Forelimb muscle (tissue), 1 donor: ENCODE measurements at places on chromosomes 7 and 10.

DNA sequence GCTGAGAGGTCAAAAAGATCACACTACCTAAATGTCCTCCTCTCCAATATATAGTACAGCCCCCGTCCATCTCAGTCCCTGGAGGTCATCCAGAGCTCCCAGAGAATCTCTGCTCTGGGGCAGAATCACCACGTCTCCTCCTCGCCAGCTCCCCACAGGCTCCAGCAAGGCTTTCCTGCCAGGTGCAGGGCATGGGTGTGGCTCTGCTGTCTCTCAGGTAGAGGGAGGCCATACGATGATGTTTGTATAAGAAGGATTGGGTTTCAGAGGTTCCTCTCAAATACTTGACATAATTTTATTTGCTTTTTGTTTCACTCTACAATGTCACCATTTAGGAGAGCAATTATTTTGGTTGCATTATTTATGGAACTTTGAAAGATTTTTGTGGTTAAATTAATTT lies 98.3 kb upstream of the PRSS58 start:
- DNase-seq = no peak

DNA sequence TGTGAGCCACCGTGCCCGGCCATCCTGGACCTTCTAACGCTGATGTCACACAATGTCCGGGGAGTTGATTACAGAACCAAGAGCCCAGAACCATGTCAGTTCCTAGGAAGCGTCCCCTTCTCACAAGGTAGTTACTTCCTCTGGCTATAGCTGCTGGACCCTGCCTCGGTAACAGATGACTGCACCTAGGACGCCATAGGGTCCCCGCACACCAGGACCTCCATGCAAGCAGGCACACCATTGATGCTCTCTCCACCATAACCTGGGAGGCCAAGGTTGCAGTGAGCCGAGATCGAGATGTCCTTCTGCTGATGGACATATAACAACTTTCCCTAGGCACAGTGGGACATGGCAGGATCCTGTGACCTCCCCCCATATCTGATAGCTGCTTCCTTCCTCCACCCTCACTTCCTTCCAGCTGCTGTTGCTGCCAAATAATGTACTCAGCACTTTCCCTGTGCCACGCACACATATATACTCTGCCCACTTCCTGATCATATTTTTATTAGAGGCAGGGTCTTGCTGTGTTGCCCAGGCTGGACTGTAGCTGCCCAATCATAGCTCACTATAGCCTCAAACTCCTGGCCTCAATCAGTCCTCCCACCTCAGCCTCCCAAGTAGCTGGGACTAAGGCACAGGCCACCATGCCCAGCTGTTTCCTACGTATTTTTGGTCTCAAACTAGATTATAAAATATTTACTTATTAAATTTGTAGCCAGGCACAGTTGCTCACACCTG lies 3.5 kb upstream of the SNX8 start:
- no peak for DNase-seq

GRCh38 chr10:110567201-110568054 lies at the start of gene SMC3:
TSS of gene SMC3 (plus strand) at chr10:110567695. CDS start at chr10:110567817, 122 bp downstream.
- DNase-seq = peak; percentile 81

DNA sequence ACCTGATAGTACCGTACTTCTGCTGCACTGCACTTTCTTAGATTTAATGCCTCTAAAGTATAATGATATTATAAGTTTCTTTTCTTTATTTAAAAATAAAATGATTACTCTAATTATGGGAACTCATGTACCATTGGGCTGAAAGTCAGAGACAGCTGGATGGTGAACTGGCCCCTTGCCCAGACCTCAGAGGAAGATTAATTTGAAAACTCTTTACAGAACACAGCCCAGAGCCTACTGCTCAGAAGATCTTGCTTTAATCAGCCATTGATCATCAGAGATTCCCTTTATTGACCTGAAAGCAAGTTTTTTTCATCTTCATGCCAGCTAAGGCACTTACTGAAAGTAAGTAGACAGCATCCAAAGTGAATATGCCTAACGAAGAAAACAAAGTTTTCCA lies 341.7 kb downstream of the GFRA1 start:
- no peak for DNase-seq

- peak; percentile 72 for DNase-seq
These were observed 19.5 kb downstream of the GHRHR start for GRCh38 chr7:30983042-30983913.

DNA sequence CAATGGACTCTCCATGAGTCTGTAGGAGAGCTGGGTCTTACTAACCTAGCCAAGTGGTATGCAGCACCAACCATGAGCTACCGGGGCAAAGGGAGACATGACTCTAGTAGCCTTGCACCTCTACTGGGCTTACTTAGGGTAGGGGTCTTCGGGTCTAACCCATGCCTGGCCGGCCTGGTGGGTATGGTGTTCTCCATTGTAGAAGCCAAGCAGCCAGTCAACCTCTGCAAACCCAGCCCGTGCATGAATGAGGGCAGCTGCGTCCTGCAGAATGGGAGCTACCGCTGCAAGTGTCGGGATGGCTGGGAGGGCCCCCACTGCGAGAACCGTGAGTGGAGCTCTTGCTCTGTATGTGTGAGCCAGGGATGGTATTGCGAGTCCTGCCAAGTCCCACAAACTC lies 51.0 kb downstream of the VWA2 start:
- DNase-seq = no peak

GRCh38 chr7:135185471-135186260 lies 15.2 kb upstream of the CYREN start:
- no peak for DNase-seq

GRCh38 chr7:64314566-64314965 lies 805 bp downstream of the ZNF736 start:
- DNase-seq = no peak

GRCh38 chr7:159148430-159149395 lies 4.0 kb upstream of the VIPR2 start:
- DNase-seq = no peak

GRCh38 chr10:49171326-49172060 lies 16.7 kb downstream of the TMEM273 start:
- no peak for DNase-seq

GRCh38 chr10:23980094-23980493 lies 228.8 kb upstream of the KIAA1217 start:
- DNase-seq = no peak

GRCh38 chr7:142024547-142024946 lies 28.9 kb downstream of the MGAM start:
- no peak for DNase-seq

DNA sequence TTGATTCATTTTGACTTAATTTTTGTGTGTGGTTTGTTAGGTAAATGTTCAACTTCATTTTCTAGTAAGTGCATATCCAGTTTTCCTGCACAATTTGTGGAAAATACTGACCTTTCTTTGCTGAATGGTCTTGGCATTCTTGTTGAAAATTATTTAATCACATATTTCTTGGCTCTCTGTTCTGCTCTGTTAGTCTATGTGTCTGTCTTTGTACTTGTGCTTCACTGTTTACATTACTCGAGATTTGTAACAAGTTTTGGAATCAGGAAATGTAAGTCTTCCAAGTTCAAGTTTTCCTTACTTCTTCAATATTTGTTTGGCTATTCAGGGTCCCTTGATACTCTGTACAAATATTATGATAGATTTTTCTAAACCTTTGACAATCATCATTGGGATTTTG lies 838.2 kb upstream of the POM121L12 start:
- DNase-seq = peak; percentile 24

GRCh38 chr10:79411546-79412495 lies 33.6 kb downstream of the ZCCHC24 start:
- DNase-seq = no peak

- no peak for DNase-seq
These were observed 41.4 kb downstream of the EBF3 start for GRCh38 chr10:129922598-129923123.

- DNase-seq = no peak
These were observed 55.2 kb upstream of the CDK13 start for GRCh38 chr7:39894904-39895303.

- DNase-seq = no peak
These were observed 191.8 kb upstream of the PLXNA4 start for GRCh38 chr7:132768099-132768498.

GRCh38 chr10:102511583-102512274 lies 8.0 kb downstream of the SUFU start:
- DNase-seq = peak; percentile 46

DNA sequence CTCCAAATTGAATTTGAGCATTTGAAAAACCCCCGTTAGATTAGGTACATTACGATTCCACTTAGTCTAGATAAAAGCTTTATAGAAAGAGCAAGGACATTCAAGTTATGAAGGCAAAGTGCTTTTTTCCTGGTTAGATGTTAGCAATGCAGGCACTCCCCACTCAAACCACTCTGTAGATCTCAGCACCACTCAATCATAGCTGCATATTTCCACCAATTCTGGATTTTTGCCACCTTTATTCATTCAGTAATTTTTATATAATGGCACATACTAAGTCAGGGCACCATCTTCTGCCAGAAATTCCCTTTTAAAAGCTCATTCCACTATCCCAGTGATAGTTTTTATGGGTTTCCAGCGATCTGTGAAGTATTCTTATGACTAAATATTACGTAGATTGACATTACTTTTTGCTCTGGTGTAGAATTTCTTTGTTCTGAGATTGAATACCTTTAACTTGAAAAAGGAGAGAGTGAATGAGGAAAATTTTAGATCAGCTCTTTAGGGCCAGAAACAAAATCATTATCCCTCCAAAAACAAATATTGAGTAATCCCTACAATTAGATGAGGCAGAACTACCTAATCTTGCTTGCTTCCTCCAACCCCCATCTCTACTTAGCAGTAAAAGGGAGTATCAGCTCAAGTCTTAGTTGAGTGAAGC lies 51.6 kb downstream of the RNLS start:
- DNase-seq = no peak

DNA sequence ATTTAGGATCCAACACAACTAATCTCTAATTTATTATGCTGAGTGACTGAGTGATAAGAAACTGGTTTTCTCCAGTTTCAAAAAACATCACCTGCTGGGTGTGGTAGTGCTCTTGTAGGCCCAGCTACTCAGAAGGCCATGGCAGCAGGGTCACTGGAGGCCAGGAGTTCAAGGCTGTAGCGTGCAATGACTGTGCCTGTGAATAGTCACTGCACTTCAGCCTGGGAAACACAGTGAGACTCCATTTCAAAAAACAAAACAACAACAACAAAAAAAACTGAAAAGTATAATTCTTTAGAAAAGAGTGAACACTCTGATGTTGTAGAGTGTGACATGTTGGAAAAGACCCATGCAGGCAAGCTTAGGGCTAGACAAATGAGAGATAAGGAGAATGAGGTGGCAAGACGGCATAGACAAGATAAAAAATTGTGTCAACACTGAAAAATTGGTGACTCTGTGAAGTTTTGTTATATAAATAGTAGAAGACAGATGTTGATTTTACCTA lies 150.1 kb upstream of the GPR22 start:
- no peak for DNase-seq

DNA sequence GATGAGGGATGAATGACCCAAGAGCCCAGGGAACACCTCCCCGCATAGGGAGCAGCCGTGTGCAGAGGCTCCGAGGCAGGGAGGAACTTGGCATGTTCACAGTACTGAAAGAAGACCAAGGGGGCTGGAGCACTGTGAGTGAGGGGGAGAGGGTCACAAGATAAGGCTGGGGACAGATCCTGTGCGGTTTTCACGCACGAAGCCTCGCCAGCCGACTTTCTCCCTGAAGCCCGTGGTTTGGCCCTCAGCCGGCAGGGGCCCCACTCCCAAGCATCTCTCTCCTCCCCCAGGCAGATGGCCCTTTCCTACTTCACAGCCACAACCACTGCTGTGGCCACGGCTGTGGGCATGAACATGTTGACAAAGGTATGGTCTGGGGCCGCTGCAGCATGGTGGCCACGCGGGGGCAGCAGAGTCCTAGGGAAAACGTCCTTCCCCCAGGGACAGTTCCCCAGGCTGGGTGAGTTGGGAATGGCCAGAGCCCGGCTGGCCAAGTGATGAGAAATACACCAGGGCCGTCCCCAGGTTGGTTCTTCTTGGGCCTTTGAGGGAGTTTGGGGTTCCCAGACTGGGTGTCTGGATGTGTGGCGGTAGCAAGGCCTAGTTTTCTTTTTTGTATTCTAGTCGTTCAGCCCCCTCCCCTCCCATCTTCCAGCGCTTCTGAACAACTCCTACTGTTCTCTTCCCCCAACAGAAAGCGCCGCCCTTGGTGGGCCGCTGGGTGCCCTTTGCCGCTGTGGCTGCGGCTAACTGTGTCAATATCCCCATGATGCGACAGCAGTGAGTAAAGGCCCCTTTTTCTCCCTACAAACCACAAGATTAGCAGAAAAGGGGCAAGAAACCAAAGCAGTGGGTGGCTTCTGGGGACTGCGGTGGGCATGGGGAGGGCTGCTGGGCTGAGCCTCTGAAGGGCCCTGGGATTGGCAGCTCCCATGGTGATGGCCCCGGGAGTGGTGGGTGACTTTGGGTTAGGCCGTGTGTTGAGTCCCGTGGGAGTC lies 14.4 kb upstream of the WBP1L start:
- DNase-seq = no peak

GRCh38 chr7:137951700-137952425 lies 50.0 kb downstream of the CREB3L2 start:
- no peak for DNase-seq

DNA sequence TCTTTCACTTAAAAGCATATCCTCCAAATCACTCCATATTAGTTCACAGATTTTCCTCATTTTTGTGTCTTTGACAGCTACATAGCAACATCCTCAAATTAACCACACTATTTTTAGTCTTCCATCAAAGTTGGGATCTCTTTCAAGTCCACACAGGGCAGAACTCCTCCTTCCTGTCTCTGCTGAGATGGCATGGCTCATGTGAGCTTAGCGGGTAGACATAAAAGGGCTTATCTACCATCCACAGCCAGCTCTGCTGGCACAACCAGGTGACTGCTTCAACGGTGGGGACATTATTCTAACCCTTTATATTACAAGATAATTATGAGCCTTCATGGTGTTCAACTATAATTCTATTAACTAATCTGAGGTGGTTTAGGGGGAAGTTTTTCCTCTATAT lies 35.5 kb downstream of the ICA1 start:
- DNase-seq = no peak

DNA sequence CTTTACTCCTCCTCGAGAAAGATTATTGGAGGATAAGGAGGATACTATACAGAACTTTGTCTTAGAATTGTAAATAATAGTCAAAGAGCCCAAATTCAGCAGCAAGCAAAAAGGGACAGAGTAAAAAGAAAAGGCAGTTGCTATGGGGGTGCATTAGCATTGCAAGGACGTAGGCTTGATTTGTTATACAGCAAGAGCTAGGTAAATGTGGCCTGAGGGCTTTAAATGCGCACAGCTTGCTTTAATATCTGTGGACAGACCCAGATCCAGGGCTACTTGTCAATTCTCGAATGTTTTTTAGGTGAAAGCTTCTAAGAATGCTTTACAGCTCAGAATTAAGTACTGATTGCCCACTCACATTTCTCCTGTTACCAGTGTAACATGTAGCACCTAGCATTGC lies 58.5 kb downstream of the CELF2 start:
- no peak for DNase-seq

- no peak for DNase-seq
These were observed 120.7 kb downstream of the TES start for GRCh38 chr7:116331020-116331419.

GRCh38 chr7:24902276-24902675 lies 77.7 kb downstream of the OSBPL3 start:
- no peak for DNase-seq

- no peak for DNase-seq
These were observed 131.3 kb downstream of the WDR11 start for GRCh38 chr10:120982507-120982906.

- no peak for DNase-seq
These were observed 69.3 kb upstream of the PHYHIPL start for GRCh38 chr10:59107147-59107546.
